ENCODE measurements at places on chromosomes 5 and 9. TPM values are rescaled to one million over a fixed set of nuclear protein-coding genes. Genes with fewer than 3 reads are reported as not detected.
A peak's percentile ranks its signal among the peaks of the same experiment; 100 is the strongest.

GRCh38 chr5:141514330-141515133 lies 25.7 kb downstream of the PCDHGC5 start:
- peak; percentile 66 for DNase-seq

Gene GRM6
- not detected for total RNA-seq

DNA sequence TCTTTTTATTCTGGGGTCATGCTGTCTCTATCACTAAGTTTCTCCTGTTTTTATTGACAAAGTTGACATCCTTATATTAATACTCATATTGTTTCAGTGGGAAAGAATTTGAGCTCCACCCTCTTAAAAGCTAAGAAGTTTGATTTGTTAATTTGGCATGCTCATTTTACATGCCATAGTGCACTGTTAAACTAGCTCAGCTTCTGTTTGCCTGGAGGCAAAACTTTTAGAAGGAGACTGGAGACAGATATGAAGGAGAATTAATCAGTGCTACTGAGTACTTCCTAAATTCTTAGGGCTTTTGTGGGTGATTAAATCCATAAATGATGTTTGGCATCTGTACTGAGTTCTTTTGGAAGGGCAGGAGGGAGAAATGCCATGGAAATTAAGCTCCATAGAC lies 138.9 kb downstream of the NTRK2 start:
- no peak for DNase-seq

DNA sequence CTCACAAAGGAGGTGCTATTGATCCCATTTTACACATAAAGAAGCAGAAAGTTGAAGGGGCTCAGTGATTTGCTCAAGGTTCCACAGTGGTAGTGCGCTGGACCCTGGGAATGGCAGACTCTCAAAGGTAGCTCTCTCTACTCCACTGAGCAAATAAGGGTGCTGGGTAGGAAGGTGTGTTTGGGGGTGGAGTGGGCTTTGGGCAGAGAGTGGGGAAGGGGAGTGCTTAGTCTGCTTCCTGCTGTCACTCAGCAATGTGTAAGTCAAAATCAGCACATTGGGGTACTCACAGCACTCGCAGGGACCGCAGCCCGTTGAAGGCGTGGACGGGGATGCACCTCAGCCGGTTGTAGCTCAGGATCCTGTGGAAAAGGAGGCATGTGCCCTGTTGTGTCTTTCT lies 142.8 kb upstream of the PANK3 start:
- no peak for DNase-seq

- DNase-seq: no peak
Observed at GRCh38 chr5:98110282-98110691, 663.2 kb upstream of the RGMB start.

DNA sequence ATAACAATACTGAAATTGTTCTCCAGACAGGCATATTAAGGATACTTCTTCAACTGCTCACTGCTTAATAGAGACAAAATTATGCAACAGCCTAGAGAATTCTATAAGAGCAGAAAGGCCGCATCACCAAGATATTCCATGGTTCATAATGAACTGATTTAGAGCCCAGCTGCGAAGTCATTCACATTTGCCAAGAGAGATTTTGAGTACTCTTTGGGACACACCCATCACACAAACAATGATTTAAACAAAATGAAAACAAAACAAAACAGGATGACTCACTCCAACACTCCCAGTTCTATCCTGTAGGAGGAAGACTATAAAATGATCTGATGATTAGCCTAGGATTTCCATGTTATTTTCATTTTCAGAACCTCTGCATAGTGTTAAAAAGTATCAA lies 145.7 kb upstream of the GNA14 start:
- no peak for DNase-seq

GRCh38 chr9:93045521-93045920 lies 13.0 kb upstream of the SUSD3 start:
- no peak for DNase-seq

DNA sequence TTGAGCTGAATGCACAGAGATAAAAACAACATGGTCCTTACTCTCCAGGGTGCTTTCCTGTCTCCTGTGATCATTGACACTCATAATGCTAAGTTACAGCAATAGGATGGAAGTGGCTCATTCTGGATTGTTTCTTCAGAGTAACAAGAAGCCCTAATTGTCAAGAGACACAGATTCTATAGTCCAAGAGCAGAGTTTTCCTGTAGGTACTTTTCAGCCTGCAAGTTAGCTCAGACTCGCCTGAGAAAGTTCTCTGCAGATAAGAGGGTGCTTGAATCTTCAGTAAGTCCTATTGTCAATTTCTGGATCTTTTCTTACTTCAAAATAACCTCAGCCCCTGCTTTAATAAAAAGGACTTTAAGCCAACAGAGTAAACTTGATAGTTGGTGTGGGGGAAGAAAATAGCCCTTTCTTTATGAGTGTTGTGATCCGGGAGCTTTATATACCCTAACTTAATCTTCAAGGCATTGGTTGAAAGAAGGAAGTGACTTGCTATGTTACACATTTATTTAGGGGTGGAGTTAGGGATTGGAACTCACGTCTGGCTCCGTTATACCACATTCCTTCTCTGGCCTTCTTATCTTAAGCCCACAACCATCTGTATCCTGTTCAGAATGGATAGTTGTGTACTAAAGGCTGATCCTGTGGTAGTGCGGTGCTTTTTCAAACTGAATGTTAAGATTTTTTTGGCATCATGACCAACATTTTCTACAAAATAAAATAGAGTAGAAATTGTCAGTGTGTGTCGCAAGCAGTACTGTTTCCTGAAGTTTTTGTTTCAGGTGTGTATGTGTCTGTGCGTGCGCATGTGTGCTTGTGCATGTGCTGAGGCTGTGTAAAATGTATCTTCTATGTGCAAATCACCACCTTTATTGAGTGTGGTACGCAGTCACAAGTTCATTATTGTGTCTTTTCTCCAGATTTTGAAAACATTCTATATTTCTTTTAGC lies 173.9 kb downstream of the WDR70 start:
- DNase-seq: no peak

DNA sequence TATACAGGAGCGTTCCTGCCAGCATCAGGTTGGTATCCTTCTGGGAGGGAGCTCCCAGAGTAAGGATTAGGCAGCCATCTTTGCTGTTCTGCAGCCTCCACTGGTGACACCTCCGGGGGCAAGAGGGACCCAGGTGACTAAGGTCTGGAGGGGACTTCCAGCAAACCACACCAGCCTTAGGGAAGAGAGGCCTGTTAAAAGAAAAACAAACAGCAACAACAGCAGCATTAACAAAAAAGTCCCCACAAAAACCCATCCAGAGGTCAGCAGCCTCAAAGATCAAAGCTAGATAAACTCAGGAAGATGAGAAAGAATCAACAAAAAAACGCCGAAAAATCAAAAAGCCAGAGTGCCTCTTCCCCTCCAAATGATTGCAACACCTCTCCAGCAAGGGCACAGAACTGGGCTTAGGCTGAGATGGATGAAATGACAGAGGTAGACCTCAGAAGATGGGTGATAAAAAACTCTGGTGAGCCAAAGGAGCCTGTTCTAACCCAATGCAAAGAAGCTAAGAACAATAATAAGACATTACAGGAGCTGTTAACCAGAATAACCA lies 388.2 kb downstream of the SPATA31D1 start:
- DNase-seq: no peak

DNA sequence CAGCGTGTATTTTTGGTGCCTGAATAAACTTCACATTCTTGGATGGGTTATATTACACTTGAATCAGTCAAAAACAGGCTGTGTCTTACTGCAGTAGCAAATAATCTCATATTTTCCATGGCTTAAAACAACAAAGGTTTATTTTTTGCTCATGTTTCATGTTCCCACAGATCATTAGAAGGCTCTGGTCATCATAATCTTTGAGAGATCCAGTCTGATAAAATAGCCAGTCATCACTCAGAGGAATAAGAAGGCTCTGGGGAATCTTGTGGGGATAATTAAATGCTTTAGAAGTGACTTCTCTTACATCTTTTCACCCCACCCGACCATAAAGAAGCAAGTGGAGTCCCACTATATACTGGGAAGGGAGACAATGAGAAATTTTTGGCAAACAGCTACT lies 417.7 kb downstream of the PSAT1 start:
- DNase-seq: no peak

Gene KCNN2
- not detected for total RNA-seq

DNA sequence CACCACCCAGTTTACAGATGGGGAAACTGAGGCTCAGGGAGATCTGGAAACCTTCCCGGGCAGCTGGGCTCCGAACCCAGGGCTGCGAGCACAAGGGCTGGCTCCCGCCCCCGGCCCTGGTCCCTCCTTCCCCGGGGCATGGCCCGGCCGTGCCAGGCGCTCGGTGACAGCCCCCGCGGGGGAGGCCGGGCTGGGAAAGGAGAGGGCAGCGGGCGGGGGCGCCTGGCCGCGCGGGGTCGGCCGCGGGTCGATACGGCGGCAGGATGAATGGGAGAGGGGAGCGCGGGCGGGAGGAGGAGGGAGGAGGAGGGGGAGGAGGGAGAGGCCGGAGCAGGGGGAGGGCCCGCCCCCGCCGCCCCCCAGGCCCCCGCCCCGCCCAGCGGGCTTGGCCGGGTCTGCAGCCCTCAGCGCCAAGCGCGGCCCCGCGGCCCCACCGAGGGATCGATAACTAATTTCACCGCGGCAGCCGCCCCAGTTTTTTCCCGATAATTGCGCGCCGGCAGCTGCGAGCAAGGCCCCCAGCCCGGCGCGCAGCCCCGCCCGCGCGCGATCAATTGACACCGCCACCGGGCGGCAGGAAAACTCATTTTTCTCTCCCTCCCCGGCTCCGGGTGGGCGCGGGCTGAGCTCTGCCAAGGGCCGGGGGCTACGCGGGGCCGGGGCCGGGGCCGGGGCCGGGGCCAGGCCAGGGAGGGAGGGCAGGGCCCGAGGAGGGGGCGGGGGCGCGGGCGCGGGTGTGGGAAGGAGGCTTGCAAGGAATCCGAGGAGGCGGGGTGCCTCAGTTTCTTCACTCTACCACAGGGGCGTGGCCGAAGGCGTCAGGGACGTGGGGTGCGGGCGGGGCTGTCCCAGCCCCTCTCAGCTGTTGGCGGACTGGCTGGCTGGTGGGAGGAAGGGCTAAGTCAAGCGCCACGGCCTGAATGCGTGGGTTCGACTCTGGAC lies 52.1 kb downstream of the C9orf50 start:
- DNase-seq: peak; percentile 76

GRCh38 chr5:96963267-96963666 lies 27.4 kb downstream of the LNPEP start:
- DNase-seq: peak; percentile 68

- DNase-seq: no peak
Observed at GRCh38 chr5:10602031-10602806, 38.3 kb downstream of the ANKRD33B start.

GRCh38 chr5:163914910-163915309 lies 409.5 kb downstream of the MAT2B start:
- DNase-seq: no peak

Gene PCDHA13
- not detected for total RNA-seq

- DNase-seq: no peak
Observed at GRCh38 chr5:133433641-133434040, 178.7 kb downstream of the FSTL4 start.

Gene SYK
- 0.05 TPM for total RNA-seq

DNA sequence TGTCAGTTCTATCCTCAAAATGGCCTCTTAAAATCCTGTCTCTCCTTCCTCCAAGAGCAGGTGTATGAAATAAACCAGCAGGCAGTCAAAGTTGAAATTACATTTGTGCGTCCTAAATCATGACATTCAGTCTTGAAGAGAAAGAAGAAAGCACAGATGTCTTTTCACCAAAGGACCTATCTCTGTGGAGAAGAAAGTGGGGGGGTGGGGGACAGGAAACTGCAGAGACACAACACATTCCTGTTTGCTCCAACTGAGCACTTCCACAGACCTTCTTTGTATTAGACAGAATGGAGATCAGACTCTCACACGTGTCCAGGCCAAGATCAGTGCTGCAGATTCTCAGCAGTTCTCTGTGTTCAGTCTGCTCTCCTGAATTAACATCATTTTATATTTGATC lies 471.9 kb upstream of the RGMB start:
- DNase-seq: no peak

Gene IL13
- 231 TPM for total RNA-seq

DNA sequence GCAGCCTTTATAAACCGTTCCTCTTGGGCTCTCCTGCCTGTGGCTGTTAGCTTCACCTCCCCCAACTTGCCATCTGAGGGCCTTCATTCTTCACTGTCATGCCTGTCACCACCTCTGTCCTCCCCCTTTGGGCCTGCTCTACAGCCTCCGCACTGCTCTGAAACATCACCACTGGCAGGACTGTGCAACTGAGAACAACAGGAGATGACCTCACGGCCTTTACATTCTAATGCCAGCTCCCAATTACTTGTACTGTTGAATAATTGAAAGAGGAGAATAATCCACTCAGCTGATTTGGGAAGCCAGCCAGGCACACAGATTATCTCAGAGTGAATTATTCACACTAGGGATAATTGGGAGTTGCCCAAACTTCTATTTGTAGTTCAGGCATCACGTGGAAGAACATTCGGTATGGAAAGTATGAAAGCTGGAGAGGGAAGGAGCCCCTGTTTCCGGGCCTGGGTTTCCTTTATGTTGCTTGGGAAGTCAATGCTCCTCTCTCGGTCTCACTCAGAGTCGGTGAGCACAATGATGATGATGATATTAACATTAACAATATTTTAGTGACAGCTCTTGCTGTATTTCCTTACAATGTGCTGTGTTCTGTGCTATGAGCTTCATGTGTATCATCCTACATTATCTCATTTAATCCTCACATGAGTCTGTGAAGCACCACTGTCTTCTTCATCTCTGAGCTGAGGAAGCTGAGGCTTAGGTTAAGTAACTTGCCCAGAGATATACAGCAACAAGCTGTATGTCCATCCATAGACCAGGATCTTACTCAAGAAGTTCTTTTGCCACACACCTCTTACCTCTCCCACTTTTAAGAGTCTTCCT lies 99.3 kb upstream of the LRRTM2 start:
- no peak for DNase-seq

GRCh38 chr9:94869415-94869843 lies 142.9 kb downstream of the AOPEP start:
- DNase-seq: no peak

- DNase-seq: no peak
Observed at GRCh38 chr5:112018846-112019245, 261.9 kb upstream of the NREP start.

GRCh38 chr9:127095411-127095810 lies 27.0 kb downstream of the ANGPTL2 start:
- no peak for DNase-seq

- no peak for DNase-seq
Observed at GRCh38 chr9:119509291-119509905, 140.2 kb upstream of the BRINP1 start.

DNA sequence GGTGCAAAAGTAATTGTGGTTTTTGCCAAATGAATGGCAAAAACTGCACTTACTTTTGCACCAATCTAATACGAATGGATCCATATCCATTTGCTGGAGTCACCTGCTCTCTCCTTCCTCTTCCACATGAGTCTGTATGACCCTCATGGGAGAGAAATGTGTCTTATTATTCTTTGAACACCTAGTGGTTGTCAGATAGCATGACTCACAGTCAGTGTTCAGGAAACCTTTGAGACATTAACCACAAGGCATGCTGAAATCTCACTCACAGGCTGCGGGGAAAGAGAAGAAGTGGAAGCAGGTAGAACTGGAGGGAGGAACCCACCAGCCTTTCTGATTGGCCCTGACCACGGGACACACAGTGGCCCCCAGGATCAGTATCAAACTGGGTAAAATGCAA lies 222.8 kb upstream of the KLF4 start:
- no peak for DNase-seq
